Stimulated activated CD8-positive, alpha-beta memory T cell treated with anti-CD3 and anti-CD28 coated beads, Interleukin-2, amount 100 ng/mL, for 1 hour (primary cell): ENCODE measurements at places on chromosomes 4 and X.

GRCh38 chrX:37350034-37350365, 836 bp downstream of the PRRG1 start:
- no peak for DNase-seq

DNA sequence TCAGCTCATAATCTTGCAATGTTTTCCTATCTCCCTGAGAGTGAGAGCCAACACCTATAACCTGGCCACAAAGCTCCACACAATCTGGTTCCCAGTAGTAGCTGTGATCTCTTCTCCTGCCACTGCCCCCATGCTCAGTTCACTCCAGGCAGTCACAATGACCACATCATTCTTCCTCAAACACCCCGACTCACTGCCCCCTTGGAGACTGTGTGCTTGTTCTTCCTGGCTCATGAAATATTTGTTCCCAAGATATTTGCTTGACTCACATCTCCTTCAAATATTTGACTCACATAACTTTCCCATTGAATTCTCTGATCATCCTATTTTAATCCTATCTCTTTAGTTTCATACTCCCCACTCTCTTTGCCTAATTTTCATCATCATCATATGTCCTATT, 173.7 kb downstream of the AREG start:
- no peak for DNase-seq

GRCh38 chrX:43878906-43879526, 3.2 kb downstream of the MAOB start:
- DNase-seq, result no peak

GRCh38 chrX:47146936-47147859, 2.2 kb downstream of the RBM10 start:
- DNase-seq, result no peak

GRCh38 chr4:137125011-137125410, 407.3 kb downstream of the PCDH18 start:
- no peak for DNase-seq

- DNase-seq, result no peak
These were observed 156.6 kb upstream of the CTSO start for GRCh38 chr4:156109943-156110900.
